ENCODE measurements at places on chromosomes 3 and 15.

DNA sequence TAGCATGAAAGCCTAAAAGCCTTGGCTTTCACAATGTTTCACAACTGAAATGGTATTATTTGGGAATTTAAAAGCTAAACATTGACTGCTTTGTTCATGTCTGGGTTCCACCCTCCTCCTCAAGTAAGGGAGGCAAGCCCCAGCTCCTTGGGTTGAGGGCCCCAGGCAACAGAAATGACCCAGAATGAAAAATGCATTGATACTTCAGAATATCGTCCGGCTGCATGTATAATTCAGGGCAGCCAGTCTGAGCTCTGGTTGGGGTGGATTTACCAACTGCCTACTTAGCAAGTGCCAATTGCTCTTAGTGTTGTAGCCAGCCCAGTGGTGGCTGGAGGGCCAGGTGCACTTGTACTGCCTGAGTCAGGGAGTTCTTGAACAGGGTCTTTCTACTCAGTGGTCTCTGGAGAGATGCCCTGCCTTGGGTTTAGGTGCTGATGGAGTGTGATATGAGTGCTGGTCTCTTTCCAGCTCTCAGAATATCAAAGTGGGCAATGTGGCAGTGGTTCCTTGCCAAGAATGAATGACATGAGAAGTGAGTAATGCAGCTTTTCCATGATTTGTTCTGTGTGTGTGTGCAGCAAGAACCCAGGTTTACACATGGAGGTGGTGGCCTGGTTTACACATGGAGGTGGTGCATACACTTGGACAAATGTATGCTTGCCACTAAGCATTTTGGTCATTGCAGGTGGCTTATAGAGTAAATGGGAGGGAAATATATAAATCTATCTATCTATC is 40.9 kb upstream of the ADAMTSL3 start:
- DNase-seq, result no peak

DNA sequence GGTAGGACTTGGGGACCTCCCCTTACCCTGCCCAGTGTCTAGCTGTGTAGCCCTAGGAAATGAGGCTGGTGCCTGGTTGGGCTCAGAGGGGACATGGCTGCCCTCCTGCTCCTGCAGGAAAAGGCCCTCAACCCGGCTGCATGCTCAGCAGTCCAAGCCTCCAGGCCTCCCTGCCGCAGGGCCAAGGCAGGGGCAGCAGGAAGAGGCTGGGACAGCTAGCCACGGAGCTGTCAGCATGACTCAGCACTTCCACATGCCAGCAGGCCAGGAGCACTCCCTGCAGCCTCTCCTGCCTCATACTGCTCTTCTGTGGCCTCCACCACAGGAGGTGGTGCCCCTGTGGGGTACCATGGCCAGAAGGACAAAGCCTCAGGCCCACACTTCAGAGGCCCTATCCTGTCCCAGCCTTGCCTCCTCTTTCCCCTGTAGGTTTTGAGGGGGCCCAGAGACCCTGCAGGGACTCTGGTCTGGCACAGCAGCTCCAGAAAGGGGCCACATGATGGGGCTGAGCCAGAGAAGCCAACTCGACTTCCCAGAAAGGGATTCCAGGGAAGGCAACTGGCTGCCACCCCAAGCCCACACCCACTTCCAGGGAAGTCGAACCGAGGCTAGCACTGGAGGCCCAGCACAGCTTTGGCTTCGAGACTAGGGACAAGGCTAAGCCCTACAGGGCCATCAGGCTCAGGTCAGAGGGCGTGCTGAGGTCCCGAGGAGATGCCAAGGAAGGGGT is 19.5 kb downstream of the TKT start:
- no peak for DNase-seq

DNA sequence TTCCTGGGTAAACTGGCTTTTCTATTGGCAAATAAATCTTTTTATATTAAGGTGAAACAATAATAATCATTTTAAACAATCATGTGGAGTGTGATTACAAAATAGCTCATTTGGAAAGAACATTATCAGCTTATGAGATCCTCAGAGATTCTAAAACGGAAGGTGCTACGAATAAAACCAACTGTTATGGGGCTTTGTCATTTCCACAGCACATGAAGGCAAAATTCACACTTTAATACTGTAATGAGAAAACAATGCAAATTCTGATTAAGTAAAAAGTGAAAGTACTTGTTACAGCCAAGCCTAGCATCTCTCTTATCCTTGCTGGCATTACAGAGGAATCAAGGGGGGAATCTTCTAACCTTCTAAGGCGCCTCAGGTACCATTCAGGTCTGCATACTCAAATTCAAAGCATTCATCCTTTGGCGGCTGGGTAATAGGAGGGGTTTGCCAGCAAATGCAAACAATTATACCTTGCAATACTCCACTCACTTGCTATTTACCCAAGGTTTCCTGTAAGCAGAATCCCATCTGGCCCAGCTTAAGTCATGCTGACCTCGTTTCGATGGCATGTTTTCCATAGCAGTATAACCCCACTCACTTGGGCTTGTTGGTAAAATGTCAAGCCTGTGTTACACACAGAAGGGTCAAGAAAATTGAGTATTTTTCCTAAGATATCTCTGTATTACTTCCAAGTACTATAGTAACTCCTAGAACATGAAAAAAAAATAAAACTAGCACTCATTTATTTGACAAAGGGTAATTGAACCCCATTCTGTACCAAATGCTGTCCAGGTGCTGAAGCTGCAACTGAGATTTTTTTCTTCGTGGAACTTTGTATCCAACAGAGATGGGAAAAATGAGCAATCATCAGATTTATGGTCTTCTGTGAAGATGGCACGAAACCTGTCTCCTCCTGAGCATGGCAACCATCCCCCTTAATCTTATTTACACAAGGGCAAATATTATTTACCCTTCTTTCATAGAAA is 183.7 kb upstream of the LMCD1 start:
- DNase-seq, result no peak

- no peak for DNase-seq
These were observed 39.2 kb upstream of the SPSB4 start for GRCh38 chr3:141011997-141012262.

DNA sequence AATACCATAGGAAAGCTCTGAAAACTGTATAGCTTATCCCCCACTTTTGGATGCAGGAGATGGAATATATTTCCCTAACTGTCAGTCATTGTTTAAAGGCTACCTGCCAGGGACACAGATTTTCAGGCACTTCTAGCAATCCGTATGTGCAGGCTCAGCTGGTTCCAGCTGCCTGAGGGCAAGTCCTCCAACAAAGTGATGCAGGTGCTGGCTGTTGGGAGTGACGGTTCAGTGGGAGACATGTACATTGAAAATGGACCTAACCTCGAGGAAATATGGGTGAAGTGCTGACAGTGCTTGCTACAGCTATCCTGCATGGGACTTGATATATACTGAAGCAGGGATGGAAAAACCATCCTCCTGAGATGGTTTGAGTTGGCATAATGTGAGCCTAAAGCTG is 153.1 kb upstream of the GAP43 start:
- DNase-seq, result no peak

GRCh38 chr15:79084308-79084968 is 6.1 kb downstream of the RASGRF1 start:
- DNase-seq, result no peak
